ENCODE measurements at places on chromosomes 7 and 10.

- DNase-seq = no peak
Observed at GRCh38 chr10:51524041-51524440, 175.4 kb downstream of the CSTF2T start.

GRCh38 chr7:152336754-152337368 lies 98.9 kb downstream of the KMT2C start:
- no peak for DNase-seq

- DNase-seq = no peak
Observed at GRCh38 chr10:120095875-120096274, 203.3 kb downstream of the SEC23IP start.

GRCh38 chr10:125029584-125030242 lies 87.8 kb downstream of the ZRANB1 start:
- DNase-seq = no peak

GRCh38 chr10:51640120-51640819 lies 59.1 kb downstream of the CSTF2T start:
- DNase-seq = no peak

- no peak for DNase-seq
Observed at GRCh38 chr10:92640107-92640506, 47.2 kb downstream of the KIF11 start.

Data from activated CD4-positive, alpha-beta T cell treated with anti-CD3 and anti-CD28 coated beads, Interleukin-2, amount 50 U/mL, for 24 hours (primary cell).